ENCODE measurements at places on chromosomes 4 and X.

GRCh38 chr4:158067646-158068045 lies 105.2 kb downstream of the GASK1B start:
- no peak for DNase-seq

GRCh38 chrX:9231491-9231890 lies 197.6 kb upstream of the FAM9B start:
- DNase-seq: no peak

GRCh38 chr4:16123356-16124084 lies 39.7 kb upstream of the PROM1 start:
- DNase-seq: peak; percentile 66

GRCh38 chrX:130575831-130576389 lies 174.1 kb downstream of the RBMX2 start:
- DNase-seq: peak; percentile 26

DNA sequence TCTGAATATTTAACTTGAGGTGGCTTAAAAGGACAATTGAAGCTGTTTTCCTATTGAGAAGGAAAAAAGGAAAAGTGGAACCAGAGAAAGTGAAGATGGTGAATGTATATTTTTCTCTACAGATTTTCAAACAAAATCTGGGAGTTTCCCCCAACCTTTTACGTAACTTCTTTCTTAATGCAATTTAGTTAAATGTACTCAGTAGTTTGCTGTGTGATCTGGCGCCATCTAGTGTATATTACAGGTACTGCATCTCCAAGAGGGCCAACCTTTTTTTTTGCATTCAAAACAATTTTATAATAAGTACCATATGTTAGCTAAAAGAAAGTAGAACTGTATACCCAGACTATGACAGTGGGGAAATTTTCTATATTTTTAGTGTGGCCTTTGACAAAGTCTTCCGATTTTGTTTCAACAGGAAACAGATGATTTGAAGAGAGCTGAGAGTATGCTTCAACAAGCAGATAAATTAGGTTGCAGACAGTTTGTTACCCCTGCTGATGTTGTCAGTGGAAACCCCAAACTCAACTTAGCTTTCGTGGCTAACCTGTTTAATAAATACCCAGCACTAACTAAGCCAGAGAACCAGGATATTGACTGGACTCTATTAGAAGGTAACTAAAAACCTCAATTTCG lies 82.0 kb downstream of the PLS3 start:
- DNase-seq: no peak

- DNase-seq: no peak
These were observed 1.6 kb upstream of the GSX2 start for GRCh38 chr4:54098375-54098774.
